H1 (cell line): ENCODE measurements at places on chromosomes 3 and 15. TPM values are rescaled to one million over a fixed set of nuclear protein-coding genes. Genes with fewer than 3 reads are reported as not detected.
A peak's percentile ranks its signal among the peaks of the same experiment; 100 is the strongest.

TMCO5A gene
- total RNA-seq = not detected in 2 replicates

GRCh38 chr3:107271787-107272387, 105.4 kb upstream of the CCDC54 start:
- no peaks in the 10 kb centered on the region for H3K27me3 ChIP-seq
- DNase-seq = no peak
- no peak overlapping the region for H3K4me3 ChIP-seq
- H3K4me1 ChIP-seq = no peaks in the 10 kb centered on the region
- no peaks in the 10 kb centered on the region for H3K36me3 ChIP-seq
- no peak overlapping the region for H3K27ac ChIP-seq

DNA sequence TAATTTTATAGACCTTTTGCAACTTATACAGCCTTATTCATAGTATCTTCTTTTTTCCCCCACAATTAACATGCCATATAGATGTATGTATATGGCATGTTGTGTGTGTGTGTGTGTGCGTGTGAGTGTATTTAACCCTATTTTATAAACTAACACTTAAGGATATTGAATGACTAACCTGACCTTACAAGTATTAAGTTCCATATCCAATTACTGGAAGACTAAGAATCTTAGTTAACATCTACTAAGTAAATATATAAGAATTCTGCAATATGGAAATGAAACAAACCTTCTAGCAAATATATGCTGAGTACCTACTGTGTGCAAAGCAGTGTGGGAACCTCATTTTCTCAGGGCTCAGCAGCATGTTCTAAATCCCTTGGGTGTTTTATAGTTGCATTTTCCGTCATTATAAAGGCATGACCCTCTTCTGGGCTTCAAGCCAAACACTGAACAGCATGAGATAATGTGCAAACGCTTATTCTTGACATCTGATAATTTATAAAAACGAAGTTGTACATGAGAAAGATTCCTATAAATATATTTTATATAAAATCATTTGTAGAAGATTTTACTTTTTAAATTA, 105.5 kb downstream of the NLGN1 start:
- no peak overlapping the region for H3K27ac ChIP-seq
- H3K27me3 ChIP-seq = no peaks in the 10 kb centered on the region
- no peak for DNase-seq
- no peaks in the 10 kb centered on the region for H3K4me1 ChIP-seq
- H3K36me3 ChIP-seq = no peaks in the 10 kb centered on the region

HEG1 gene
- total RNA-seq = 9.7 and 13.1 TPM in 2 replicates

- H3K27ac ChIP-seq = no peak overlapping the region
- no peaks in the 10 kb centered on the region for H3K27me3 ChIP-seq
- H3K4me1 ChIP-seq = no peaks in the 10 kb centered on the region
These were observed 45.2 kb downstream of the CDCP1 start for GRCh38 chr3:45100981-45101407.

DNA sequence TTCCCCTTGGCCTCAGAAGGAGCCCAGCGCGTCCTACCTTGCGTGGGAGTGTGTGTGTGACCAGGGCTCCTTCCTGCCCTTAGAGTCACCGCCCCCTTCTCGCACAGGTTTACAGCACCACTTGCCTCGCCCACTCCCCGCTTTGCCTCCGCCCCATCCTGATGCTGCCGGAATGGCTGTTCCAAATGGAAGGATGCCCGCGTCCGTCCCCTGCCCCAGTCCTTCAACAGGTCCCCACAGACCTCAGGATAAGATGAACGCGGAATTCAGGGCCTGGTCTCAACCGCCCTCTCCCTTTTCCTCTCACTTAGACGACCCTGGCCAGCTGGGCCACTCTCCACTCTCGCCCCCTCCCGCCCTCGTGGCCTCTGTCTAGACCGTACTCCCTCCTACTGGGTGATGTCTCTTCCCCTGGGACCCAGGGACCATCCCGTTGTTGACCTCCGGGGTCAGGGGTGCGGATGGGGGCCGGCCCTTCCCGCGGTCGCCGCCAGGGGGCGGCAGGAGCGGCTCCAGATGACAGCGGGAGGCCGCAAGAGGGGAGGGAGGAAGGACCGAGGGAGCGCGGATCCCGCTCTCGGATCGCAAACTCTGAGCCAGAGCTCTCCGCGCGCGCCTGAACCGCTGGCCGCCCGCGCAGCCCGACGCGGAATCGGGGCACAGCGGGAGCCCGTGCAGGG, at the start of gene THSD4:
Gene THSD4, plus strand, starts transcription at position 585 of the 680 bp plus-strand sequence.
- DNase-seq = peak; percentile 66
- peaks cover 16% of the 10 kb centered on the region for H3K27me3 ChIP-seq
- H3K4me3 ChIP-seq = peak within 1 kb of the TSS; percentile 73
- no peaks in the 10 kb centered on the region for H3K36me3 ChIP-seq
